NCI-H1105 treated with DMSO at 0.1 percent for 48 hours (cell line): ENCODE measurements at places on chromosomes 3 and 15.

DNA sequence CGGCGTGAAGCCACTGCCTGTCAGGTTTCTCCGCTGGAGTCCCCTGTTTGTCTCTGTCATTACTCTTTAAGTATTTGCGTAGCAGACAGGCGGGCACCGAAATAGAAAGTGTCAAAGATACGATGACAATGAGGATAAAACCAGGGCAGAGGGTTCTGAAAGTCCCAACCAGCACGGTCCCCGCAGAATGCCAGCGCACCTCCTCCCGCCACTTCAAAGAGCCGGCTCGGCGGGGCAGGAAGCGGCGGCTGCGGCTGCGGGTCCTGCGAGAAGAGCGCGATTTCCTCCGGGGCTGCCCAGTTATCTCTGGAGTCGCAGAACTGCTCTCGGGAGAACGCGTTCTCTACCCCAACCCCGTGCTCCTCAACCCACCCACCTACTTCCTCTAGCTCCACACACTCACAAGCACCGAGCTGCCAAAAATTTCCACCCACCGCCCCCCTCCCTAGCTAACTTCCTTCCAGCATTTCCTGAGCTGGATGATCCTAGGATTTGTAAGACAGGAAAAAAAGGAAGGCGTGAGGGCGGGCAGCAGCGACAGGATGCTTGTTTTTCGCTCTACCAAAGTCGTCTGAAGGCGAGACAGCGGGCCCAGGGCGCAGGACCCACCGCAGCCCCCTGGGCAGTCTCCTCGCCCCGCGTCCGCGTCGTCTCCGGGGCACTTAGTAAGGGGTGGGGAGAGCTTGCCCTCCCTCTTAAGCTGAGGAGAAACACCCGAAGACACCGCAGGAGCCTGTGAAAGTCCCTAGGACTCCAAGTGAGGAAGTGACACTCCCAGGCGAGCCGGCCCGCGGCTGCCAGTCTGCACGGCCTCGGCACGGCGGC, at the start of gene ARHGAP31:
TSS of gene ARHGAP31 (plus strand) at position 513 of the 825 bp plus-strand sequence. CDS start 522 bp downstream, outside the sequence.
- DNase-seq, result peak; percentile 53

- DNase-seq, result no peak
Observed at GRCh38 chr3:39149059-39149455, 4.3 kb downstream of the CSRNP1 start.

- DNase-seq, result no peak
Observed at GRCh38 chr3:177622520-177622919, 425.2 kb upstream of the TBL1XR1 start.

DNA sequence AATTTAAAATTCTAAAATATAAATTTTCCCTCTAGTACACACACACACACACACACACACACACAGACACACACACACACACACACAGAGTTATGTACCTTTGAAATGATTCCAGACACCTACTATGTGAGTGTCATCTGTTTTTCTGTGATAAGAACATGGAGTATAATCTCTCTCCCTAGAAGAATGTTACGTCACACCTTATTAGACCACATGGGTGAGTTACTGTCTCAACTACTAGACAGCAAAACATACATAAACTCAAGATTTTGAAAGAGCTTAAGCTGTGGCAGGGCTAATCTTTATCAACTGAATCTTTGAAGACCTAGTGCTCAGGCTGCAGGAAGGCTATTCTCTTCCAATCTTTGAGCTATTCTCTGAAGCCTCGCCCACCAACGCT, 385.9 kb upstream of the BCHE start:
- DNase-seq, result no peak

GRCh38 chr3:50428007-50428633, 68.8 kb upstream of the TMEM115 start:
- no peak for DNase-seq

- no peak for DNase-seq
Observed at GRCh38 chr3:59784164-59784563, 734.3 kb upstream of the CFAP20DC start.

- DNase-seq, result peak; percentile 40
Observed at GRCh38 chr3:29757054-29757777, 476.3 kb downstream of the RBMS3 start.

GRCh38 chr3:160129459-160130061, 95.7 kb upstream of the C3orf80 start:
- DNase-seq, result no peak

DNA sequence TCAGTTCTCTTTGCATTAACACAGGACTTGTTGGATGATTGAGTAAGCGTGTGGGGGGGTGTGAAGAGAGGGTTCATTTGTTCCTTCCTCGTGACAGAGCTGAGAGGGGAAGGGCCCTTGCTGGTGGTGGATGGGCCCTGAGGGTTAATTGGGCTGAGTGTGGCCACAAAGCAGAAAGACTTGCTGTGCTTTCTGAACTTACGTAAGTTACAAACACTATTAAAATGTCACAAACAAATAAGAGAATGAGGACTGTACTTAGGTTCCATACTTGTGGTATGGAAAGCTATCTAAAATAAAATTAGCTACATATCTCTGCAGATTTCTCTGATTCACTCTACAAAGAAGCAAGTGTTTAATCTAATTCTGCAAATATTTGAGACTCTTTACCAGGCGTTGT, 231.3 kb downstream of the LPP start:
- no peak for DNase-seq

DNA sequence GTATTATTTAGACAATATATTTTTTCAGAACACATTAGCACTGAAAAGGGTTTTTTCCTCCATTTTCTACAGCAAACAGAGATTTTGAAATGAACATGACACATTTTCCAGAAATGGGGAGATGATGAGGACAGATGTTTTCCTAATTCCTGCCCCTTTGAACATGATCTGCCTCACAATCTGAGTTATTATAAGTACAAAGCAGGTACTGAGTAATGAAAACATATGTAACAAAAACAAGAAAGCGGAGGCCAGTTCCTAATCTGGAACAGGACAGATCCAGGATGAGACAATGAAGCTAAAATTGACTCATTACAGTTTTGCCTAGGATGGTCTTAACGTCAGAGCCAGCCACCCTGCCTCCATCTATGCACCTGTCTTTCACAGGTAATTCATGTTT, 642.8 kb upstream of the NR2F2 start:
- DNase-seq, result no peak
